Omental fat pad (tissue), 4 donors: ENCODE measurements at places on chromosomes 12 and 14.

DNA sequence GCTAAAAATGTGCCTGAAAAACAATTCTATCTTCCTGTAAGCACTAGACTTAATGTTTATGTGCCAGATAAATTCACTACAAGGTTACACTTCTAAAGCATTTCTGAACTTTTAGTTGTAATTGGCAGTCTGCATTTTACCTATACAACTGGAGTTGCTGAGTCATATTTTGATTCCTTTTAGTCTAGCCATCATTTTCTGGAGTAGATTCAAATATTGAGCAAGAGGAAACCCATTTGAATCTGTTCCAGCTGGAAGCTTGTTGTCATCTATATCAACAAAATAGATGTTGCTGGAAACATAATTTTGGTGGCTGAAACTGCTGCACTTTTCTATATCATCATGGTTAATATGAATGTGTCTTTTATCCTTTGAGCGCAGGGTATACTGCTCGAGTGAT lies 122.2 kb upstream of the CCDC175 start:
- DNase-seq, result no peak

- no peak for DNase-seq
These were observed 227.7 kb upstream of the CRY1 start for GRCh38 chr12:107320929-107321631.

DNA sequence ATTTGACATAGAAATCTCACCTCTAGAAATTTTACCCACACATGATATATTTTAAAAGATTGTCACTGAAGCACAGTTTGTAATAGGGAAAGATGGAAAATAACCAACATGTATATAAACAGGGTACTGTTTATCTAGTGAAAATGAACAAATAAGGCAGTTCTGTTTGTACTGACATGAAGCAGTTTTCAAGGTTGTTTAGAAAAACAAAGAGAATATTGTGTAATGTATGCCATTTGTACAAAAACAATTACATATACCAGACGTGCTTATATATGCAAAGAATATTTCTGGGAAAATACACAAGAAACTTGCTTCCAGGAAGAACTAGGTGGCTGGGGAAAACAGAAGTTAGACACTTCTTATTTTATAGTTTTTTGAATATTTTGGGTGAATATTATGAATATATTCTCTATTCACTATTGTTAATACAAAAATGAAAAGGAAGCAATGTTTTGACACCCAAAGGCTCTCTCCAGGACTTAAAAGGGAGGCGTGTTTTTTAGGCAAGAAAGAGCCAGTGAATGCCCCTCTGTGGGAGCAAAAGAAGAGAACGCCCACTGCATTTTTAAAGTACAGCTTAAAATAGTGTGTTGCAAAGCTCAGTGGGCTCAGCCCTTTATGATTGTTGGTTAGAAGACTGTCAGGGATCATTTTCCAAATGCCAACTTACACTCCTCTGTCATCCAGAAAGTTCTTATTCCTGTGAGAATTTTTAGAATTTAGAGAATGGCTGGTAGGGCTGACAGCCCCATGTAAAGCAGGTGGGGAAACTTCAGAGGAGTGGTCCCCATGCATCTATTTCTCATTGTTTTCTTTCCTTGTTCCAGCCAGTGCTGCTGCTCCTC lies 59.6 kb upstream of the FERMT2 start:
- DNase-seq, result no peak

DNA sequence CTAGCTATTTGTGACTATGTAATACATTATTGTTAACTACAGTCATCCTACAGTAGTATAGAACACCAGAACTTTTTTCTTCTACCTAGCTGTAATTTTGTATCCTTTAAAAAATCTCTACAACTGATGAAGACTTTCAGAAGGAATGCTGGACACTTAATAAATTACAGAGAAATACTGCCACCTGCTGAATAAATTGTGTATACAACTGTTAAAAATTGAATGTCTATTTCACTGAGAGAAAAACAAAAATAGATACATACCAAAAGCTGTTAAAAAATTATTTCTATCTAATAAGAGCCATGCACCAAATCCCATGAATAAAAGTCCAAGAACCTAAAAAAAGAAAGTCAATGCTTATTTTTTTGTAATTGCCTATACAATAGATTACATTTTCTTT lies 6.6 kb downstream of the TSPAN19 start:
- no peak for DNase-seq

DNA sequence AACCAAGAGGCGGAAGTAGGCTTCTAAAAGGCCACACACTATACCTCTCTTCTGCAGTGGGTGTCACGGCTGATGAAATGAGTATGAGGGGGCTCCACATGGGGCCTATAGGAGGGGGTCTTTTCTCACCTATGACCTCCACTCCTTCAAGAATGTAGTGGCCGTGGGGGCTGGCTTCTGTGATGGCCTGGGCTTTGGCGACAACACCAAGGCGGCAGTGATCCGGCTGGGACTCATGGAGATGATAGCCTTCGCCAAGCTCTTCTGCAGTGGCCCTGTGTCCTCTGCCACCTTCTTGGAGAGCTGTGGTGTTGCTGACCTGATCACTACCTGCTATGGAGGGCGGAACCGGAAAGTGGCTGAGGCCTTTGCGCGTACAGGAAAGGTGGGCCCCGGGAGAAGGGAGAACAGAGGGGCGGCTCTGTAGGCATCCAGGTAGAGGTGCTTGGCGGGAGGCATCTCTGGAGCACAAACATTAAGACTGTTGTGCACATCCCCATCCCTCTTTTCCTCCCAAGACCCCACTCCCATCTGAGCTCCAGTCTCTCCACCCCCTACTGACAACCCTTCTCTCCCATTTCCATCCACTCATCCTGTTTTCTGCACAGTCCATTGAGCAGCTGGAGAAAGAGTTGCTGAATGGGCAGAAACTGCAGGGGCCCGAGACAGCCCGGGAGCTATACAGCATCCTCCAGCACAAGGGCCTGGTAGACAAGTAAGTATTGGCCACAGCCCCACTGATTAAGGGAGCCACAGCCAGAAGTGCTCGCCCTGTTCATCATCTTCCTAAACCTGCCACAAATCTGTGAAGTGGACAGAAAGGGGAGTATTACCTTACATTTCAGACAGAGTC lies 3.8 kb downstream of the GPD1 start:
- no peak for DNase-seq

GRCh38 chr14:73943083-73943482 lies 6.8 kb downstream of the FAM161B start:
- DNase-seq, result peak; percentile 23

DNA sequence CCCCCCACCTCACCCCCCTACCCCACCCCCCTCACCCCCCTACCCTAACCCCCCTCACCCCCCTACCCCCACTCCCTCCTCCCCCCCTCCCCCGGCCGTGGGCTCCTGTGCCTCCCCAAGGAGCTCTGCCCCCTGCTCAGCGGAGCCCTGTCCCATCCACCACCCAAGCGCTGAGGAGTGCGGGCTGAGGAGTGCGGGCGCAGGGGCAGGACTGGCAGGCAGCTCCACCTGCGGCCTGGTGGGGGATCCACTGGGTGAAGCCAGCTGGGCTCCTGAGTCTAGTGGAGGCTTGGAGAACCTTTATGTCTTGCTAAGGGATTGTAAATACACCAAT lies 2.3 kb upstream of the JPH4 start:
- no peak for DNase-seq

GRCh38 chr14:35202195-35202594 lies 79.8 kb downstream of the PRORP start:
- no peak for DNase-seq

- DNase-seq, result no peak
These were observed 19.4 kb downstream of the KTN1 start for GRCh38 chr14:55599250-55599879.

DNA sequence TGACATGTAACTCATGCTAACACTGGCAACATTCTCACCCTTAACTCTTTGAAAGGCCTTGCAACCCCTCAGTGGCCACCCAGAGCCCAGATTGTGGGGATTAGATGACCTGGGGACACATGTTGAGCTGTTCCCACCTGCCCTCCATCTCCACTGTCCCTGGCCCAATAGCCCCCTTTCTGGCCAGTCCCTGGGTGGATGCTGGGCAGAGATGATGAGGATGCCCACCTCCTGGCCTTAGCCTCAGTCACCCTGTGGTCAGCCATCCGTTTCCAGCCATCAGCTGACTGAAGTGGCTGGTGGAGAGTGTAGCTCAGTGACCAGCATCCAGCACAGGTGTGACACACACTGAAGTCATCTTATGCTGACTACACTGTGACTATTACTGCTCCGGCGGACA lies 4.7 kb downstream of the ANHX start:
- DNase-seq, result no peak

GRCh38 chr14:54839701-54840119 lies 62.9 kb downstream of the GCH1 start:
- DNase-seq, result no peak

GRCh38 chr12:113519464-113520307 lies 48.0 kb upstream of the LHX5 start:
- no peak for DNase-seq

GRCh38 chr12:98983647-98984046 lies 338.6 kb downstream of the APAF1 start:
- no peak for DNase-seq

GRCh38 chr14:31410048-31410650 lies 10.2 kb downstream of the HEATR5A start:
- DNase-seq, result no peak

DNA sequence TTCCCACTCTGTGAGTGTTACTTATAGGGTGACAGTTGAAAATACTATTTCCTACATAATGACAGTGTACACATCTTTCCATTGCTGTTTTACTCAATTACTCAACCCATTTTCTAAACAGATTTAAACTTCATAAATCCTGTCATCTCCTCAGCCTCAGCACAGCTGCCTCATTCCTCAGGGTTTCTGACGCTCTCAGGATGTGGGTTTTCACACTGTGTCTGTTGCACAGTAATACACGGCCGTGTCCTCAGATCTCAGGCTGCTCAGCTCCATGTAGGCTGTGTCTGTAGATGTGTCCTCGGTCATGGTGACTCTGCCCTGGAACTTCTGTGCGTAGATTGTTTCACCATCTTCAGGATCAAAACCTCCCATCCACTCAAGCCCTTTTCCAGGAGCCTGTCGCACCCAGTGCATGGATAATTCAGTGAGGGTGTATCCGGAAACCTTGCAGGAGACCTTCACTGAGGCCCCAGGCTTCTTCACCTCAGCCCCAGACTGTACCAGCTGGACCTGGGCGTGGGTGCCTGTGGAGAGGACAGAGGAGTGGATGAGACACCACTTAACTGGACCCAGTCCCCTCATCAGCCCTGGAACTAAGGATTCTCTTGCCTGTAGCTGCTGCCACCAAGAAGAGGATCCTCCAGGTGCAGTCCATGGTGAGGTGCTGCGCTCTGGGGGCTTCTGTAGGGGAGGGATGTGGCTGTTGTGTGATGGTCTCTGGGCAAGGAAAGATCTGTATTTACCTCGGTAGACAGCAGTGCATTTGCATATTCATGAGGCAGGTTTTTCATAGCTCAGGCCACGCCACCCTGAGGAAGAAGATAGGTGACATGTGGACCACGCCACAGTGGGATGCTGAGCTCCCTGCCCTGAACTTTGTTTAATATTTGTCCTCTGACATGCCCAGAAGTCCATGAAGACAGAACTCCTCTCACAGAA lies 750.2 kb downstream of the TMEM121 start:
- DNase-seq, result no peak

DNA sequence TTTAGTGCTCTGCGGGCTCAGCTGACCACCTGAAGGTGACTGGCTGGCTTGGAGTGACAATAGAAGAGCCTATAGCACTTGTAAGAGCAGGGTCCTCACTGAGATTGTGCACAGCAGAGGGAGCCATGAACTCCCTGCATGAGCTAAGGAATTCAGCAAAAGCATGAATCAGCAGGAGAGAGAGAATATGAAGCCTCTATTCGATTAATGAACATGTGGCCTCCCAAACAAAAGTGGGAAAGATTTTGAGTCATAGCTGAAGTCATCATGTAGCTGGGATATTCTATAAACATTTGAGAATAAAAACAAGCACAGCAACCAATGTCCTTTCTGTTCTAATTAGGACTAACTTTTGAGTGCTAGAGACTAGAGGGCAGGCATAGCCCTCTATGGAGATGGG lies 626.6 kb downstream of the DIO2 start:
- DNase-seq, result no peak

DNA sequence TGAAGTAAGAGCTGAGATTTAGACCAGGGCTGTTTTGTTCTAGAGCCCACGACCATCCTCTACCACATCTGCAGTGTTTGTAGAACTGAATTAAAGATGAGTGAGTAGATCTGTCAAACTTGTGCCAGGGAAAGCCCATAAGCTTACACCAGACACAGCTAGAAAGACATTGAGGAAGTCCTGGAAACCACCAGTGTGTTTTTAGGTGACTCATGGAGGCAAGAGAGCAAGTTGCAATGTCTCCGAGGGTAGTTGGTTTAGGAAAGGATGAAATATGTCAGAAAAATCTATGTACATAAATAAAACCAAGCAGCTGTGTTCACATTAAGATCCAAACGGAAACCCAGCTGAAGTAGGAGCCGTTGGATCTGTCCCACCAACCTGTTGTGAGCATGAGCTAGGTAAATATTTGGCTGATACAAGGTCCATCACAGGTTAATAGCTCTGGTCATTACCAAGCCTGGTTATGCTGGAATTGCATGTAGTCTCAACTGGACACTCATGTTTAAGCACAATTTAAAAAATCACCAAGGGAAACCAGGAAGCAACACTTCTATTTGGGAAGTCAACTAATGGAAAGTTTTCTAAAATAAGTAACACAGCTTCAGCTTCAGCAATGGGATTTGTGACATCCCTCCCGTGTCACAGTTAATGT lies 49.9 kb upstream of the PLEKHG3 start:
- no peak for DNase-seq

- no peak for DNase-seq
These were observed 314.7 kb downstream of the NAV3 start for GRCh38 chr12:78145398-78145797.

GRCh38 chr12:113202300-113203075 lies 17.0 kb downstream of the RITA1 start:
- DNase-seq, result no peak

- no peak for DNase-seq
These were observed 102.2 kb downstream of the DIO2 start for GRCh38 chr14:80109055-80109454.

GRCh38 chr12:113048716-113049127 lies 7.8 kb upstream of the DTX1 start:
- no peak for DNase-seq

GRCh38 chr12:105321125-105321524 lies 9.4 kb upstream of the C12orf75 start:
- DNase-seq, result no peak

DNA sequence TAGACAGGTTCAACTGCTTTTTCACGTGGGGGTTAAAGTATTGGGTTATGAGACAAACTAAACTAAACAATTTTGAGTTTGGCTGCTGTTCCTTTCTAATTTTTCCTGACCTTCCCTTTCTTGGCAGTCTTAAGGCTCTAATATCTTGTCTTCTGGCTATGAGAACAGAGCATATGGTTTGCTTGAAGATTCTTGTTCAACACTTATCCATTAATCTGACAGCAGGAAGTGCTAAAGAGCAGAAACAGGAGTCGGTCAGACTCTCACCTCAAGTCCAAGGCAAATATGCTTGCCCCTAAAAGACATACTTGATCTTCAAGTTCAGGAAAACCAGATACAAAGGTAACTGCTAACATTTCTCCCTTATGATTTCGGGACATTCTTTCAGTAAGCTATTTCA lies 52.6 kb upstream of the KCNJ8 start:
- no peak for DNase-seq
